T-helper 1 cell (primary cell): ENCODE measurements at places on chromosomes 6 and 20.

GRCh38 chr20:63686492-63687321 lies 9.7 kb upstream of the TNFRSF6B start:
- peak; percentile 23 for DNase-seq

DNA sequence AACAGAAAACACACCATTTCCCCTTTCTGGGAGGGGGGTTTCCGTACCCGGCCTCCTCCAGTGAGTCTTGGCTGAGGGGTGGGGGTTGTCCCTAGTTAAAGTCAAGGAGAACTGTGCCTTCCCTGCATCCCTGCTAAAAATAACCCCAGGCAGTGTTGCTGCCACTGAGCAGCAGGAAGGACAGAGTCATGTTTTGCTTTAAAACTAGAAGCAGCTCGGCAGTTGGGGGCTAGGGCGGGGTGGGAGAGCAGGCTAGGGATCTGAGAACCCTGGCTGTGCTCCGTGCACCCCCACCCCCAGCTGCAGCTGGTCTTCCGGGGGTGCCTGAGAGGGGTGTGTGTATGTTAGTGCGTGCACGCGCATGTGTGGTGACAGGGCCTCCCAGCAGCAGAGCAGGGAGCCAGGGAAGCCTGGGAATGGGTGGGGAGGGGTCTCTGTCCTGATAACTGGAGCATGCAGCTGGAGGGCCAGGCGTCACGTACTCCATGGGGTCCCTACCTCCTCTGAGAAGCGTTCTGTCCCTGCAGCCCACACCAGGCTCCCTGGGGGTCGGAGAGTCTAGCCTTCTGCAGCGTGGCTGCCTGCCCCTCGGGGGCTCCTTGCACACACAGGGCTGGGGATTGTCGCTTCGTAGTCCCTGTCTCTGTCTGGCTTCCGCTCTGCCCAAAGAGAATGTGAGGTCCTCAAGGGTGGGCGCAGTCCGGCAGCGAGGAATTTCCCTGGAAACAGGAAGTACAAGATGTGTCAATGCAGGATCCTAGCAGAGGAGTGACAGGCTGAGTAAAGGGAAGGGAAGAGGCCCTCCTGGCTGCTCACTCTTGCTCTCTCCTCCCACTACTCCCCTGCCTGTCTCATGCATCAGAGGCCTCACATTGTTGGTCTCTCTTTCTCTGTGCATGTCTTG lies 16.8 kb upstream of the ARMC12 start:
- no peak for DNase-seq

- DNase-seq, result no peak
Measured at GRCh38 chr6:99606656-99607415, at the start of gene PRDM13. TSS of gene PRDM13 (plus strand) at chr6:99606833. CDS start at chr6:99607035, 202 bp downstream.

DNA sequence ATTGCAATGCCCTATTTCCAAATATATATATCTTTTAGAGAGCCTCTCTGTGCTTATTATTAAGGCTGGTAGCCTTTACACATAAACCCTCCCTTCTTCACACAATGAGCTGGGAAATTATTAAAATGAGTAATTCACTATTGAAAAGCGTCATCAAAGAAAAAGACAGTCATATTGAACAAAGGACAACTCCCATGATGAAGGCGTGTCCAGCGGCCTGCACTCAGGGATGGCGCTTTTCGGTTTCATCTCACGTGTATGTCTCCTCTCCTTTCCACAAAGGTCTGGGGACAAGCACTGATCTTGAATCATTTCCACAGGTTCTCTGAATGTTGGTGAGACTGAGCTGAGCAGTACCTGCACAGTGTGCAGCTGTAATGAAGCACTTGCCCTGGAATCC lies 3.5 kb downstream of the SERPINB9 start:
- peak; percentile 70 for DNase-seq

- DNase-seq, result no peak
Measured at GRCh38 chr6:53338304-53338703, 10.4 kb downstream of the ELOVL5 start.
